Muscle of back (tissue), 13 donors: ENCODE measurements at places on chromosomes 16 and 17. TPM values are rescaled to one million over a fixed set of nuclear protein-coding genes. Genes with fewer than 3 reads are reported as not detected.

Gene SDR42E1
- polyA plus RNA-seq, result 0.67 TPM

DNA sequence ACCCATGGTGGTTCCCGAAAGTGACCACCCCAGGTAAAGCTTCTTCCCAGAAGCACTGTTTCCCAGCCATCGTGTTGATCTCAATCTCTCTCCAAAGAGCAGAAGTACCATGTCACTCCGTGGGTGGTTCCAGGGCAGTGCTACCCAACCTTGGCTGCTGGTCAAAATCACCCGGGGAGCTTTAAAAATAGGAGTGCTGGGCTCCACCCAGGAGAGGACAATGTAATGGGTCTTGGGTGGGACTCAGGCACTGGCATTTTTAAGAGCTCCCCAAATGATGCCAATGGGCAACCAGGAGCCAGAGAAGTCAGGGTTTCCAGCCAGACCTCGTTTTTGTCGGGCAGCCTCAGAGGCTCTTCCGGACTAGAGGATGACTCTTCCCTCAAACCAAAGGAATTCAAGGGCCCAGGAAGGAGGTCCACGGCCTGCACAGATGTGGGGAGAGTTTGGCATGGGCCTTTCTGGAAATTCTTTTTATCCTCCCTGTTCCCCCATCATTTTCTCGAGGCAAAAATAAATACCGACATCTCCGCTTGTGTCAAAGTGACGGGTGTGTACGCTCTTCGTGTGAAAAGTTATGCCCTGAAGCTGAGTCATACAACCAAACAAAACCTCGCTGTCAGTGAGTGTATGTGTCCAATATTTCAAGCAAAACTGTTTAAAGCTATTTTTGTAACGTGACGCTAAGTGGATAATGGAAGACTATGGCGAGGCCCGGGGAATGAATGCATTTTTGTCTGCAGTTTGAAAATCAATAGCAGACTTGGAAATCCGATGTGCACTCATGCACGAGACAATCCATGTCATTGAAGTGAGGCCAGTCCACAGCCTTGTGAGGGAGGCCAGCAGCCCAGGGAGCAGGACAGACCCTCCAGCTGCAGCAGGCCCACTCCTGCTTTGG, 364.1 kb downstream of the FOXL1 start:
- no peak for DNase-seq

Gene ATMIN
- polyA plus RNA-seq, result 31.2 TPM

Gene TP53TG3
- polyA plus RNA-seq, result not detected

DNA sequence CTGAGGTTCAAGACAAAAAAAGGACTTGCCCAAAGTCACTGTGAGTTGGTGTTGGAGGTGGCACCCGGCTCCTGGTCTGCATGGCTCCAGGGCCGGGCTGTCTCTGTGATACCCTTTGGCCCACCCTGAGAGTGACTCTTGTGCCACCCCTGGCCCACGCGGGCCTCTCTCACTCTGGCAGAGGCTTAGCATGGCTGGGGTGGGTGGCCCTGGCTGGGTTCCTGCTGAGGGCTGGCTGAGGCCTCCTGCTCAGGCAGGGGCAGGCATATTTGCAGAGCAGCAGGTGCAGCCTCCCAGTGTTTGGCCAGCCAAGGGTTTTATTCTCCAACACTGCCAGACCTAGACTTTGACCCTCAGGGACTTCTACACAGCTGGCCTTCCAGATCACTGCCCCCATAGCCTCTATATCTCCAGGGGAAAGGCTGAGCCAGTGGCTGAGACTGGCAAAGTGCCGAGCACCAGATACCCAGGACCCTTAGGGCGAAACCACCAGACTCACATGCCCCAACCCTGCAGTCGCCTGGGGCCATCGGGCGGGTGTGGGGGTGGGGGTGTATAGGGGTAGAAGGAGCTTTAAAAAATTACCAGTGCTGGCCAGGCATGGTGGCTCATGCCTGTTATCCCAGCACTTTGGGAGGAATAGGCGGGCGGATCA, 21.5 kb upstream of the ADGRG1 start:
- DNase-seq, result no peak
